ENCODE measurements at places on chromosomes 16 and 17.

DNA sequence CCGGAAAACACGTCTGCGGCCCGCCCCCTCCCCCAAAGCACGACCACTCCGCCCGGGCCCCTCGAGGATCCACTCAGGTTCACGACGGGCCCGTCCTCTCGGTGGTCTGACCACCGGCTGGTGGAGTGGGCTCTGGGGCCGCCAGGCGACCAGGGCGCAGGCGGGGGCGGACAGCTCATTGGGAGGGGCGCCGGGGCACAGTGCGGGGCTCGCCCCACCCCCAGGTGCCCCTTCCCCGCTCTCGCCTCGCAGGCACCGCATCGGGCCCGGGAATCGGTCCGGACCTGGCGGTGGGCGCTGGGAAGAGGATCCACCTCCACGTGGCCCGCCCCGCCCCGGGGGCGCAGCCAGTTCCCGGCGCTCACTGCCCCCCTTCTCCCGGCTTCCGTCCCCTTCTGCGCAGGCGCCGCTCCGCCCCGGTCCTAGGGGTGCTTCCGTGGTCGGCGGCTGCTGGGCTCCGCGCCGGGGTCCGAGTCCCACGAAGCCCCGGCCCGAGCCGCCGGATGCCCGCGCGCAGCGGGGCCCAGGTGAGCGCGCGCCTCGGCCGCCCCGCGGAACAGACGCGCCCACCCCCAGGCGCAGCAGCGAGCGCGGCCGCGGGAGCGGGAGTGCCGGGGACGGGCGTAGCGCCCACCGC, at the start of gene MPG:
Gene MPG, plus strand, starts transcription at position 419 of the 637 bp plus-strand sequence. Its CDS starts 85 bp downstream, at position 504.
- peak; percentile 88 for DNase-seq

GRCh38 chr16:526181-527014, 1.1 kb upstream of the CAPN15 start:
- DNase-seq, result peak; percentile 41

DNA sequence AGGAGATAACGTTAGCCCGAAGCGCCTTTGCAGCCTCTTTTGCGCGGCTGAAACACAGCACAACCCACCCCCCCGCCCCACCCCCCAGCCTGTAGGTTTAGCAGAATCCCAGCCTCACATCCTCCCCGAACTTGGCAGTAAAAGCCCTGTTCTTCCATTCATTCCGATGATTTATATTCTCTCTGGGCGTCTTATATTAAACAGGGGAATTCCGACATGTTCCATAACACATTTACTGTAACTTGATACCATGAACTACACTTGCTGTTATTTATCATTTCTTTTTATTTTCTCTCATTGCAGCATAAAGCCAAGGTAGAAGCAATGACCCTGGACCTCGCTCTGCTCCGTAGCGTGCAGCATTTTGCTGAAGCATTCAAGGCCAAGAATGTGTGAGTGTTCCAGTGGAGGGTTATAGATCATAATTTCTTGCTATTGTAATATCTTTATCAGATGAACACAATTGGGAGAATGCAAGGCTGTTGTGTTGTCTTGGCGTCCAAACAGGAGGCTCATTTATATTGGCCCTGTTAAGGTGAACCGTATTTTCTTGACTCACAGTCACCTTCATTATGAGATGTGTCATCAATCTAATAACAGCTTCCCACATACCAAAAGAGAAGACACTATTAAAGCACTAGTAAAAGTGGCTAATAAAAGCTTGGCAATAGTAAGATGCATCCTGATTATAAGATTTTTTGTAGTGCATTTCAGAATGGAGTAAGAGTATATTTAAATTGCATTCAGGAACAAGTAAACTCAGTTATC, 287.3 kb downstream of the WWOX start:
- no peak for DNase-seq

- DNase-seq, result no peak
Measured at GRCh38 chr17:61852857-61853256, 10.5 kb downstream of the BRIP1 start.

DNA sequence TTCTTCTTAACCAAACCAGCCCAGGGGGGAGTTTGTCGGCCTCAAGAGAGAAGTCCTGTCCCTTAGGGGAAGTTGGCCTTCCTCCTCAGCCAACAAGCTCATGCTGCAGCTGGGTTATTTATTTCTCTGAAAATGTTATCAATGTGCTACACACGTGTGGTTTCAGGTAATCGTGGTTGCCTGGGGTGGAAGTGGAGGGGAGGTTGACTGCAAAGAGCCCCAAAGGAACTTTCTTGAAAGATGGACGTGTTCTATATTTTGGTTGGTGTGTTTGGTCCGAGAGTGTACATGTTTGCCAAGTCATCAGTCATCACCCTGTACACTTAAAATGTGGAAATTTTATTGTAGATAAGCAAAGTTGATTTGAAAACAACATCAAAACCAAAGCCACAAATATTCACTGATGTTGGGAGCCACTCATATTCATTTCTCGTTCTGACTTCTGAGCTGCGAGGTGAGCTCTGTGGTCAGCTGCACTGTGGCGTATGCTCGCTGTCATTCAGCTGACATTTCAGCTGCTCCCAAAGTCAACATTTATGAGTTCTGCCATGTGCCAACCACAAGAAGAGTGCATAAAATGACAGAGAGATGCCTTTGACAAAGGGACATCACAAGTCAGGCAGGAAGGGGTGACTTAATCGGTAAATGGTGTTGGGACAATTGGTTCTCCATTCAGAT, 26.5 kb upstream of the ADGRG1 start:
- DNase-seq, result peak; percentile 87

GRCh38 chr16:87465306-87465705, 27.5 kb downstream of the ZCCHC14 start:
- DNase-seq, result peak; percentile 60

GRCh38 chr16:89841275-89841674, 13.0 kb downstream of the SPIRE2 start:
- DNase-seq, result peak; percentile 73

DNA sequence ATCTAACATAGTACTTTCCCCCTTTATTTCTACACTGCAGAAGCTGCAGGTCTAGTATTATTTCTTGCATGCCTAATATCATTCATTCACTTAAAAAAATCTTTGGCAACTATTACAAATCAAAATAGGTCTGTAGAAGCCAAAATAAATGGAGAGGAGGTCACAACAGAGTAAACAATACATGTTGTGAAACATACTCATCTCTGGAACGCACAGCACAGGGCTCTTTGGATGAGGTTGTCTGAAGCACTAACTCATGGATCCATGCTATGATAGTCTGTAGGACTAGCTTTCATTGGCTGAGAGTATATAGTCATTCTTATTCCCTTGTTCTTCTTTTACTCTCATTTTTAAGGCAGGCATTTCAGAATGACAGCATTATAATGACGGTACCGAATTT, 21.3 kb downstream of the MYO1D start:
- DNase-seq, result no peak

DNA sequence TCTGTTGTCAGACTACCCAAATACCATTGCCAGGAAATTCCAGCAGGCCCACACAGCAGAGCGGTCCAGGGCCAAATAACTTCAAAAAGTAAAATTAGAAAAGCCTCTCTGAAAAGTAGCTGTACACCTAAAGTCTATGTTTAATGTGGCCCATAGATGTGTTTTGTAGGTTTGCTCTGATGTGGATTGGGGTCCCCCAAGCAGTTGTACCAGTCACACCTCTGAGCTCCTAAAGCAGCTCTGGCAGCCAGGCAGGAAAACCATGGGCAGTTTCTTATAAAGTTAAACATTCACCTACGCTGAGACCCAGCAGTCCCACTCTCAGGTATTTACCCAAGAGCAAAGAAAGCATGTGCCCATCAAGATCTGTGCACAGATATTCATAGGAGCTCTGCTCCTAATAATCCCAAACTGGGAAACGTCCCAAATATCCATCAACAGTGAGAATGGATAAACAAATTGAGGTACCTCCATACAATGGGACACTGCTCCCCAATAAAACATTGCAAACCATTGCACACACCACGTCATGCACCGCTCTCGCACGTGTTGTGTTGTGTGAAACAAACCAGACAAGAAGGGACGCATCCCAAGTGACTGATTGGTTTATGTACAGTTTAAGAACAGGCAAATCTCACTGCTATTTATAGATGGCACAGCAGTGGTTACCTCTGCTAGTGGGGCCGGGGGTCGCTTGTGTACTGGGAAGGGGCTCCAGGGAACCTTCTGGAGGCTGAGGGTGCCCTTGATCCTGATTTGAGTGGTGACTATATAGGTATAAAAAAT, 15.8 kb upstream of the PRM1 start:
- no peak for DNase-seq

DNA sequence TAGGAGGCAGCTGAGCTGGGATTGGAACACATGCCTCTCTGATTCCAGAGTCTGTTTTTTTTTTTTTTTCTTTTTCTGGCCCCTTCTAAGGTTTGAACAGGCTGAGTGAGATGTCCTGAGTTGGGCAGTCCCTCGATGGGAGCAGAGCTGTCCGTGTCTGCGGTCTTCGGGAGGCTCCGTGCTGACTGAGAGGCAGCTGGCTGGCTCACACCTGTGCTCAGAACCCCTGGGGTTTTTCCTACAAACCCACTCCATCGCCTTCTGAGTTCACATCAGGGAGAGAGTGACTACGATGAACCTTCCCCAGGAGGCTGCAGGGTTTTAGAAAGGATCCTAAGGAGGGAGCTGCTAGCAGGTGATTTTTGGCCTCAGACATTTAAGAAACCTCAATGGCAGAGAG, 92.5 kb downstream of the IRF8 start:
- DNase-seq, result no peak

DNA sequence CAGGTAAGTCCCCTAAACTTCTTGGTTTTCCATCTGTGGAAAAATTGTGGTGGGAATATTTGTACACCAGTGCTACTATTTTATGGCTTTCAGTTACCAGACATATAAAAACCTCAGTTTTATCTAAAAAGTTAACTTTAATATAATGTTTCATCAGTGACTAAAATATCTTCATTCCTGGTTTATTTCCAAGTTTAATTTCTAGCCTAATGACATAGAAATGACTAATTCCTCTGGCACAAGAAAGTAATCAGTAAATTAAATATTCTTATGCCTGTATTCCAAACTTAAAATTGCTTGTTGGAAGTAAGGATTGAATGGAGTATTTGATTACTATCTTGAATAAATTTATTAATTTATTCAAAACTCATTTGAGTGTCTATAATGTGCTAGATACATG, 757.0 kb downstream of the CDH11 start:
- no peak for DNase-seq

DNA sequence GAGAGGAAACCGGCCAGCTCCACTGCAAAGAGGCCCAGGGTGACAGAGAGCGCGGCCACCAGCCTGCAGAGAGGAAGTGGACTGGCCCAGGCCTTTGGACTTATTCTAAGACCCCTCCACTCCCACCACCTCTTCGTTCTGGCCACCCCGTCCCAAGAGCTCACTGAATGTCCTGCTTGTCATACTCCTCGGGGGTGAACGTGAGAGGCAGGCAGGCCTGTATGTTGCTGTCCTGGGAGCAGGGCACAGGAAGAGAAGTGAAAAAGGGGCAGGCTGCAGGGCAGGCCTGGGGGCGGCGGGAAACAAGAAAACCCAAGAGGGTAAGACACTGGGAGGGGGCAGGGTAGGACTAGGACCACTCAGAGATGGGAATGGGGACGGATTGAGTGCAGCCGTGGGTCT, 384 bp downstream of the TMEM107 start:
- no peak for DNase-seq

DNA sequence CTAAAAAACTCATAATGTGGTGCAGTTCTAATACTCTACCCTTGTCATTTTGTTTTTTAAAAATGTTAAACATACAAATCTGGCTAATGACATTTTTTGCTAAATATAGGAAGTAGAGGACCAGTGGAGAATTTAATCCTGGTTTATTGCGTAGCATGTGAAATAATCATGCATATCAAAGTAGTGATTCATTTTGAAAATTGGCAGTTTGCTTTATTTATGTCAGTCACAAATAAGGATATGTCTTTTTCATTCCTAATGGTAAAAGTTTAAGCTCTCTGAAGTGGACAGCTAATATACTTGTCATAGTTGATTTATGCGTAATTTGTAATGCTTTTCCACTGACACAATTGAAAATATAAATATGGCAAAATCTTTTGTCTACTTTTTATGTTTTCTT, 224.2 kb downstream of the BCAS3 start:
- no peak for DNase-seq

- DNase-seq, result no peak
Measured at GRCh38 chr17:61718022-61718421, 127.0 kb upstream of the NACA2 start.

DNA sequence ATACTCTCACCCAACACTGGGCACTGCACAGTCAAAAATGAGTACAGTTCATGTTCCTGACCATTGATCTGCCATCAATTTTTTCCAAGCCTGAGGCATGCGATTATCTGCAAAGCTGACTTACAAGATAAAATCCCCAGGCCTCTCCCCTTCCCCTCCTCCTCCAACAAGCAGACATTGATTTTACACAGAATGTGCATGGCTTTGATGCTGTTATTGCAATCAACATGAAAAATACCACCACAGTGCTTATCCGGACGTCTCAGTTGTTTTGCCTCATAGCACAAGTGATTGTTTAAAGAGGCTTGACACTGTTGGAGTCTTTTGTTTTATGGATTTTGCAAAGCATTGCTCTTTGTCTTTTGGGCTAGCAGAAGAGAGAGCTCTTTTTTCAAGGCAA, 163.8 kb downstream of the TOX3 start:
- no peak for DNase-seq

- DNase-seq, result no peak
Measured at GRCh38 chr16:26970292-26970691, 96.4 kb upstream of the C16orf82 start.

GRCh38 chr17:63961355-63962212, 11.1 kb downstream of the SCN4A start:
- peak; percentile 70 for DNase-seq

DNA sequence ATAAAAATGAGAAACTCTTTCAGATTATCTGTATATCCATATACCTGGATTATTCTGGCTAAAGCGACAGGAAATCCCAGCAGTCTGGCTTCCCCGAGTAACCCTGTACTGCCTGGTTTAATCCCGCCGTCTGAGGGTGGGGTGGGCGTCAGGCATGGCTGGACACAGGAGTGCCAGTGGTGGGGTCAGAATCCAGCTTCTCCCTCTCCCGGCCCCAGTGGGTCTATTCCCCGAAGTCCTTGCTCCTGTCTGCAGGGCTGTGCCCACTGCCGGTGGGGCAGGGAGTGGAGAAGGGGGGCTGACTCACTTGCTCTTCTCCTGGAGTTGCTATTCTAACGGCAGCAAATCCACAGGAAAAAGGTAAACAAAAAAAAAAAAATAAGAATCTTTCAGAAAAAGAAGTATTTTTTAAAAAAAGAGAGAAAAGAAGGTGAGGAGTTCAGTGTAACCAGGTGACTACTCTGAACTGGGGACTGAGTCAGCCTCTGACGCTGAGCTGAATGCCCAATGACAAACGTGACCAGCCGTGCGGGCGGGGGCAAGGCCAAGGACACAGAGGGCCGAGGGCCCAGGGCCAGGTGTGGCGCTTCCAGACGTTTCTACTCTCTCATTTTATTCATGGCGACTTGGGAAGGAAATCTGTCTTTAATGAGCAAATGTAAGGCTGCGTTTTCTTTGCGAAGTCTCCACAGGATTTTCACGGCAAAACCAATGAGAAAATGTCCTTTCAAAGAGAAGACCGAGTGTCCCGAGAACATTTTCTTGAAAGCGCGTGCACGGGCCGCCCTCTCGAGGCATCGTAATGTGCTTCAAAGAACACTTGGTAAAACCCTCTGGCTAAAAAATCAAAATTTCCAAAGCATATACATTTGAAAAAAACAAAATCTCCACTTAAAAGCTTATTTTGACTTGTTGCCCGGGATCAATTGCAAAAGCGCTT, 20.2 kb downstream of the FOXF1 start:
- DNase-seq, result no peak

- DNase-seq, result no peak
Measured at GRCh38 chr17:74950207-74950606, 14.5 kb downstream of the OTOP3 start.

Data from activated CD4-positive, alpha-beta memory T cell treated with anti-CD3 and anti-CD28 coated beads for 36 hours (primary cell).